Right ventricle myocardium superior (tissue), 1 donor: ENCODE measurements at places on chromosomes 5 and 9. TPM values are rescaled to one million over a fixed set of nuclear protein-coding genes. Genes with fewer than 3 reads are reported as not detected.

The ENTPD2 gene
- 1.9 TPM for total RNA-seq

- DNase-seq: no peak
These were observed 321.1 kb downstream of the ARRDC3 start for GRCh38 chr5:91061946-91062562.

DNA sequence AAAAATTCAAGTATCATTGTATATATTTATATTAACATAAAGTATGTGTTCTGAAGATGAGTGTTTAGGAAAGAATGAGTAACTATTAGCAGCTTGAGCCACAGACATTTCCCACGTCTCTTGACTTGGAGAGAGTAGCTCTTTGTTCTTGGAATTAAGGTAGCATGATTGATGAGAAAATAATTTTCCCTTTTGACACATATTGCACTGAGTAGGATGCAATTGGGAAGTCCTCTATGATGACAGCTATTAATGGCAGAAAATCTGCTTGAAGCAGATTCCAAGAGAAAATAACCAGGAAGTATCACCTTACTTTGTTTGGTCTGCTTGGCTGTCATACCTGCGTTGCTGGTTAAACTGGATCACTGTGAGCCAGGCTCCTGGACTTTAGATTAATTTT is 204.8 kb downstream of the TLE4 start:
- no peak for DNase-seq

- no peak for DNase-seq
These were observed 45.7 kb upstream of the PTGS1 start for GRCh38 chr9:122325124-122325523.

The SLCO6A1 gene
- total RNA-seq: not detected

The TAF1L gene
- not detected for total RNA-seq

- DNase-seq: no peak
These were observed 10.5 kb downstream of the MLLT3 start for GRCh38 chr9:20611691-20612287.

GRCh38 chr5:4879693-4880303 is 260.3 kb upstream of the ADAMTS16 start:
- DNase-seq: peak; percentile 82

The FSTL4 gene
- total RNA-seq: not detected
